Amniotic stem cell (primary cell): ENCODE measurements at places on chromosomes 4 and X.

GRCh38 chr4:173056710-173057109 lies 111.9 kb upstream of the GALNT7 start:
- no peak for DNase-seq

DNA sequence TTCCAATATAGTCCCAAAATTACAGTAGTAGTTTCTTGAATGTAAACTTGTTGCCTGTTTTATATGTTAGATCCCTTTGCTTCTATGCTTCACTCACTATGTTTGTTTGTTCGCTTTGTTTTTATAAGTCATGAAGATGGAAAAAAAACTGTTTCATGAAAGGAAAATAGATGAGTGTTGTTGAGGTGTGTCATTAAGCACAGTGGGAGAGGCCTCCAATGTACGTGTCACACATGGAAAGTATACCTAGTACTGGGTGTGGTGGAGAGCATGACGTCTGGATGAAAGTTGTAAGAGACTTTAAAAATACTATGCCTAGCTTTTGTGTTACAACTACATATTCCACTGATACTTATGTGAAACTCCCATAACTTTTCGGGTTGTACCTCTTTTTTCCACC lies 28.4 kb downstream of the PLS3 start:
- DNase-seq: no peak

DNA sequence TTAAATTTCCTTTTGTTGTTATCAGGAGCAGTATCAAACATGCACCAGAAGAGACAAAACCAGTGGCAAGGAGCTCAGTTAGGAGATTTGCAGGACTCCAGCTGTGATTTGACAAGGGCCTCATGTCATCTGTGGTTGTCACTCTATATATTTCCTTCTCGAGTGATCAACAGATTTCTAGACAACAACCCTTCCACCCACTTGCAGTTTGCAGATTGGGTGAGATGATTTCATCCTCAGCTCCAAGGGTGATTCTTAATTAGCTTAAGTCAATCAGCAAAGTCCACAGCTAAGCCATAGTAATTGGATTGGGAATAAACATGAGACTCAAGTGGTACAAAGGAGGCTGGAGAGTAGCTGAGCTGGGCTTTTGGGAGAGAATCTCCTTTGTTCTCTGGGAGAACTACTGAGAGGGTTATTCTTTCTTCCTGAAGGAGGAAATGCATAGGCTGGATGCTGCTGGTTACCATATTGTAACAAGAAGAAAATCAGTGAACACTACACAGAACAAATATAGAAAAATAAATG lies 192.8 kb downstream of the PPARGC1A start:
- no peak for DNase-seq

- DNase-seq: no peak
Observed at GRCh38 chr4:39754309-39754708, 56.4 kb downstream of the UBE2K start.
